ENCODE measurements at places on chromosomes 13 and 19. TPM values are rescaled to one million over a fixed set of nuclear protein-coding genes. Genes with fewer than 3 reads are reported as not detected.

PHLDB3 gene
- total RNA-seq: 15.5 TPM

ZNF560 gene
- total RNA-seq: not detected

PSG5 gene
- not detected for total RNA-seq

CCDC106 gene
- 1.0 TPM for total RNA-seq

C19orf73 gene
- 2.2 TPM for total RNA-seq

ZNF146 gene
- 105 TPM for total RNA-seq

NLRP7 gene
- total RNA-seq: not detected

LSR gene
- total RNA-seq: 211 TPM

CFD gene
- 80.2 TPM for total RNA-seq

ATP1A3 gene
- total RNA-seq: 34.7 TPM

HNRNPM gene
- total RNA-seq: 298 TPM

ZNF136 gene
- 4.0 TPM for total RNA-seq

ZSCAN5A gene
- 9.2 TPM for total RNA-seq

ETV2 gene
- total RNA-seq: 1.5 TPM

SLC25A41 gene
- total RNA-seq: 0.93 TPM

ZSCAN4 gene
- not detected for total RNA-seq

PDE4C gene
- 1.5 TPM for total RNA-seq

RGS9BP gene
- total RNA-seq: 0.54 TPM

FOSB gene
- 12.6 TPM for total RNA-seq

HAUS5 gene
- 31.7 TPM for total RNA-seq

CACNG7 gene
- not detected for total RNA-seq

TJP3 gene
- 69.6 TPM for total RNA-seq

PDCD2L gene
- 30.0 TPM for total RNA-seq

ERICH4 gene
- not detected for total RNA-seq

Measured in HCT116 (cell line).